ENCODE measurements at places on chromosomes 4 and X. TPM values are rescaled to one million over a fixed set of nuclear protein-coding genes. Genes with fewer than 3 reads are reported as not detected.
A peak's percentile ranks its signal among the peaks of the same experiment; 100 is the strongest.

- peak; percentile 78 for ATAC-seq
Observed at GRCh38 chr4:105274504-105274903, 127.8 kb downstream of the TET2 start.

- ATAC-seq = no peak
Observed at GRCh38 chr4:86967798-86968197, 33.0 kb downstream of the AFF1 start.

DNA sequence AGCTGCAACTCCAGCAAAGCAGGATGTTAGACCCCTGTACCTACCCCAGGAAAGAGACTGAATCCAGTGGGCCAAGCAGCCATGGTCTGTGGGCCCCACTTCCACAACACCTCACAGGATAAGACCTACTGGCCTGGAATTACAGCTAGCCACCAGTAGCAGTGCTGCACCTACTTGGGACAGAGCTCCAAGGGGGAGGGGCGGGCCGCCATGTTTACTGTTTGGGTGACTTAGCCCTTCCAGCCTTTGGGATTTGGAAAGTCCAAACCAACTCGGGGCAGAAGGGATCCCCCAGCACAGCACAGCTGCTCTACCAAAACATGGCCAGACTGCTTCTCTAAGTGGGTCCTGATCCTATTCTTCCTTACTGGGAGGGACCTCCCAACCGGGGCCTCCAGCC lies 9.1 kb upstream of the TMSB15B start:
- no peak for ATAC-seq

GRCh38 chr4:142347241-142347640 lies 498.9 kb downstream of the INPP4B start:
- ATAC-seq = no peak

DNA sequence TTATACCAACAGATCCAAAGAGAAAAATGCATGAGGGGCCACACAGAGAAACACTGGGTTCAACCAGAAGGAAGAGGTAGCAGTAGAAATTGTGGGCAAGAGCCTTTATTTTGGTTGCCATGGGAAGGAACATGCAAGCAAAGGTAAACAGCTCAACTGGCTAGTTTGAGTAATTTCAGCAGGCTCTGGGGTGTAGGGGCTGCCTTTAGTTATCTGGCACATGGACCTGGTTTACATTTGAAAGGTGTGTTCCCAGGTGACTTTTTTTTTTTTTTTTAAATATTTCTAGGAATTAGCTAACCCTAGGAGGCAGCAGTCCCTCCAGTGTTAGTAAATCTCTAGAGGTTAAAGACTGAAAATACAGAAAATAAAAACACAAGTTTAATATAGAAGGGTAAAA lies 481.9 kb downstream of the ACTRT1 start:
- ATAC-seq = no peak

GRCh38 chr4:110900213-110900769 lies 277.4 kb upstream of the PITX2 start:
- no peak for ATAC-seq

GRCh38 chr4:88792268-88792781 lies 94.7 kb upstream of the NAP1L5 start:
- ATAC-seq = peak; percentile 28

The NDST4 gene
- not detected for total RNA-seq

The SRPK3 gene
- total RNA-seq = 4.4 TPM

The CNGA1 gene
- total RNA-seq = 0.40 TPM

GRCh38 chr4:151226004-151226932 lies 50.7 kb upstream of the PRSS48 start:
- peak; percentile 54 for ATAC-seq

The TEC gene
- total RNA-seq = 6.5 TPM

GRCh38 chr4:153513596-153513995 lies 47.4 kb downstream of the TMEM131L start:
- ATAC-seq = peak; percentile 64

DNA sequence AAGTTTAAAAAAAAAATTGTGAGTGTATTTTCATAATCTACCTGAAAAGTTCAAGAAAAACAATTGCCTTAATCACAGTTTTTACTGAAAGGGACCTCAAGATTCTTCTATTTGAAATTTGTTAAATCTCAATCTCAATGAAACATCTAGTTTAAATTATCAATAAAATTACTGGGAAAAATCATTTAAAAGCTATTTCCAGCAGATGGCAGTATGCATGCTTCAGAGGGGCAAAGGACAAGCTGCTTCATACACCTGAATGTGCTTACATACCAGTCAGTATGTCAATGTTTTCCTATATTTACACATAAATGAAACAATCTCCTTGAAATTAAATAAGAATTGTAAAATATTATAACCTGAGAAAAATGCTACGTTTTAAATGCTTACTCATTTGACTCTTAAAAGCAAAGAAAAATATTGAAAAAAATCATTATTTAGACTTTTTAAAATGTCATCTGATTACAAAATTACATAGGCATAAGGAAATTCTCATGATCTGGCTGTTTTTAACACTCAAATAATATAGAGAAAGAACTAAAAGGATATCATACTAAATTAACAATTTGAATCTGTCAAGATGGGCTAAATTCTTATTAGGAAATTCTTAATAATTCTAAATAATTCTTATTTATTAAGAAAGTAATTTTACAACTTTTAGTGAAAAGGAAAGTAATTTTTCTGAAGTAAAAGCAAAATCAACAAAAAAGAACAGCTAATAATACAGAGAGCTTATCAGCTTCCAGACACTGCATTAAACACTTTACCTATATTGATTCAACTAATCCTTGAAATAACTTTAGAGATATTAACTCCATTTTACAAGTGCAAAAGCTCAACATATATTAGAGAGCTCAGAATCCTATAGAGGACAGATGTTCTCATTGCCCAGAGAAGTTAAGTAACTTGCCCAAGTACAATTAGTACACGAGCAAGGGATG lies 242.1 kb downstream of the ADAMTS3 start:
- no peak for ATAC-seq

GRCh38 chr4:41104155-41104554 lies 110.2 kb downstream of the APBB2 start:
- no peak for ATAC-seq

- no peak for ATAC-seq
Observed at GRCh38 chr4:145819853-145820181, 118.8 kb downstream of the ZNF827 start.

The UGT2B15 gene
- total RNA-seq = not detected

- ATAC-seq = no peak
Observed at GRCh38 chr4:38128478-38129459, 168.6 kb downstream of the PTTG2 start.

DNA sequence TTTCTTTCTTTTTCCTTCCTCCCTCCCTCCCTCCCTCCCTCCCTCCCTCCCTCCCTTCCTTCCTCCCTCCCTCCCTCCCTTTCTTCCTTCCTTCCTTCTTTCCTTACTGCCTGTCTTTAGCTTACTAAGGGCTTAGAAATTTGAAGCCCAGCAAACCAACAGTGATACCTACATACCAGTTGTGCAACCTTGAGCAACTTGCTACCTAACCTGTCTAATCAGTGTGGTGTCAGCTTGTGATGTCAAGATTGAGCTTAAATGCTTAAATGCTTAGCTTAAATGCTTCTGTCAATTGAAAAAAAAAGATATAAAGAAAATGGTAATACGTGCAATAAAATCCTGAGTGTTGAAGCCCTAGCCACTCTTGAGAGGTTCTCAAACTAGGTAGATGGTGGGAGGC lies 728.6 kb downstream of the TRIML1 start:
- no peak for ATAC-seq

DNA sequence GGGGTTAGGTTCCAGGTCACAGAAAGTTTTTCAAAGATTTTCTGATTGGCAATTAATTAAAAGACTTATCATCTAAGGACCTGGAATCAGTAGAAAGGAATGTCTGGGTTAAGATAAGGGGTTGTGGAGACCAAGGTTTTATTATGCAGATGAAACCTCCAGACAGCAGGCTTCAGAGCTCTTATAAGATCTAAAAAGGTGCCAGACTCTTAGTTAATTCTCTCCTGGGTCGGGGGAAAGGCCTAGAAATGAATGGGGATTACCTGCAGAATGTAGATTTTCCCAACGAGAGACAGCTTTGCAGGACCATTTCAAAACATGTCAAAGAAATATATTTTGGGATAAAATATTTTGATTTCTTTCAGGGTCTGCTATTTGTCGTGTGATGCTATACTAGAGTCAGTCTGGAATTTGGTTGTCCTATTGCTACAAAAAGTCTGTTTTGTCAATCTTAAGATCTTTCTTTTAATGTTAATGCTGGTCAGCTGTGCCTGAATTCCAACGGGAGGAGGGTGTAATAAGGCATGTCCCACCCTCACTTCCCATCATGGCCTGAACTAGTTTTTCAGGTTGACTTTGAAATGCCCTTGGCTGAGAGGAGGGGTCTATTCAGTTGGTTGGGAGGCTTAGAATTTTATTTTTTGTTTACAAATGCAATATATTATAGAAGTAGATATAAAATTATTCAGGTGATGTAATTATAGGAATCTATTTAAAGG lies 15.8 kb downstream of the EGF start:
- ATAC-seq = no peak

- ATAC-seq = no peak
Observed at GRCh38 chrX:137353404-137353803, 212.5 kb upstream of the ZIC3 start.

DNA sequence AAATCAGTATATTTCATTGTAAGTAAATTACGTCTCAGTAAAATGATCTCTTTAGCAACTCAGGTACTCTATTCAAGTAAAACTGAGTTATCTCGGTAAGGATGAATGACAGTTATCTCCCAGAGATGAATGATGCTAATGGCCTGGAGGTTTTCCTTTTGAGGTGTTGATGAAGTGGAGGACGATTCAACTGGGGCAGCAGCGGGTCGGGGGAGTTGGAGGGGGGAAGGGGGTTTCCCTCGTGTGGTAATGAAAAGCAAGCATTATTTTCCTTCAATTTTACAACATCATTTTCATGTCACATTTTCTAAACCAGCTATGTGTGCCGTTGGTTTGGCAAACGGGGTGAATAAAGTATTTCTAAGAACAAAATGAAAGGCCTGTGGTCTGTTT lies 92.4 kb upstream of the ATXN3L start:
- ATAC-seq = no peak

The FMR1NB gene
- total RNA-seq = not detected

GRCh38 chr4:26896636-26897035 lies 36.0 kb downstream of the STIM2 start:
- no peak for ATAC-seq

The SAGE1 gene
- total RNA-seq = not detected

The SASH3 gene
- 3.4 TPM for total RNA-seq

DNA sequence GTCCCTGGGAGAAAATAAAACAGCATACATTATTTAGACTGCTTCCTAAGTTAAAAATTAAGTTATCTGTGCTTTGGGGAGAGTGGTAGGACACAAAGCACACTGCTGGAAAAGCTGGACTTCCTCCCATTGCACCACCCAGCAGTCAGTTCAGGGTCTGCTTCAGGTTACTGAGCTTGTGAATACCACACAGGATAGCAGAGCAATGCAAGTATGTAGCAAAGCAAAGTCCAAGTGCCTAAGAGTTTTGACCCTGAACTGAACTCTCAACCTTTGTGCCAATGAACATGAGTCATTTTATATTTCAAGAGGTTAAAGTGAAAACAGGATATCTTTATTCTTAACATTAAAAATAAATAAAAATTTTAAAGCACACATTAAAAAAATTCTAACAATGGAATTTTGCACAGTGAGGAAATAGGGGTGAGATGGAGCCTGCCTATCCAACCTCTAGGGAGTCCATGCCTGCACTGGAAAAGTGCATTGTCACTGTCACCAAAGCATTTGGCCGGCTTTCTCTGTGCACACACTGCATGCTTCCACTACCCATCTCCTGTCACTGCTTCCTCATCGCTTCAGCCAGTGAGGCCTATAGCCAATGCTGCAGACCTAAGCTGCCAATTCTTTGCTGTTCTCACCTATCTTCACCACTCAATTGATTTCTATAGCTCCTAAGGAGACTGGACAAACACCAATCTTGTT lies 50.9 kb downstream of the ABCG2 start:
- ATAC-seq = peak; percentile 60

DNA sequence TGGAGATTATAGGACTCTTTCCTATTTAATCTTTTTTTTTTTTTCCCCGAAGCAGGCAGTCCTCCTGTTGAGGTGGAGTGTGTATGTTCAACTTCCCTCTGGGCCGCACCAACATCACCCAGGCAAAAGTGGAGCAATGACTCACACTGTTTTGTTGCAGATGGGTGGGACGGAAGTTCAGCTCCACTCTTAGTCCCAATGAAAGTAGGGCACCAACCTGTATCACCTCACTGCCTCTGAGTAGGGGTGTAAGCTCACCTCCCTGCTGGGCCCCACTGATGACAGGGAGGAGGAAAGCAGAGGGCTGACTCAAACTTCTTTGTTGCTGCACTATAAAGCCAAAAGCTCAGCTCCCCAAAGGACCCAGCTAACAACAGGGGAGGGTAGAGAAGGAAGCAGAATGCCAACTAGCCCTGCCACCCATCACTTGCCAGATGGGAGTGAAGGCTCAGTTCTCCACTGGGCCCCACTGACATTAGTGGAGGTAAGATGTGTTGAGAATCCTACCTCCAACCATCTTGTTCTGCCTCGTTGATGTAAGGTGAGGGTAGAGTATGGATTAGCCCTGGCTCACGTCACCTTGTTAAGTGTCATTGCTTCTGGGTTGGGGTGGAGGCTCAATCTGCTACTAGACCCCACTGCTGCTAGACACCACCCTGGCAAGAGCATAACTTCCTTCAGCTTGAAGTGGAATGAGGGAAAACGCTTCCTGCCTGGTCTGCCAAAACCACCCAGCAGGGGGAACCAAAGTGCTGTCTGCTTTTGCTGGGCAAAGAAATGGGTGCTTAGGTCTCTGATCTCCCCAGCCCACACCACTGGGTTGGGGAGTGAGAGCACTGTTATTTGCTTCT lies 14.1 kb downstream of the RPS6KA3 start:
- peak; percentile 25 for ATAC-seq

The S100P gene
- not detected for total RNA-seq

DNA sequence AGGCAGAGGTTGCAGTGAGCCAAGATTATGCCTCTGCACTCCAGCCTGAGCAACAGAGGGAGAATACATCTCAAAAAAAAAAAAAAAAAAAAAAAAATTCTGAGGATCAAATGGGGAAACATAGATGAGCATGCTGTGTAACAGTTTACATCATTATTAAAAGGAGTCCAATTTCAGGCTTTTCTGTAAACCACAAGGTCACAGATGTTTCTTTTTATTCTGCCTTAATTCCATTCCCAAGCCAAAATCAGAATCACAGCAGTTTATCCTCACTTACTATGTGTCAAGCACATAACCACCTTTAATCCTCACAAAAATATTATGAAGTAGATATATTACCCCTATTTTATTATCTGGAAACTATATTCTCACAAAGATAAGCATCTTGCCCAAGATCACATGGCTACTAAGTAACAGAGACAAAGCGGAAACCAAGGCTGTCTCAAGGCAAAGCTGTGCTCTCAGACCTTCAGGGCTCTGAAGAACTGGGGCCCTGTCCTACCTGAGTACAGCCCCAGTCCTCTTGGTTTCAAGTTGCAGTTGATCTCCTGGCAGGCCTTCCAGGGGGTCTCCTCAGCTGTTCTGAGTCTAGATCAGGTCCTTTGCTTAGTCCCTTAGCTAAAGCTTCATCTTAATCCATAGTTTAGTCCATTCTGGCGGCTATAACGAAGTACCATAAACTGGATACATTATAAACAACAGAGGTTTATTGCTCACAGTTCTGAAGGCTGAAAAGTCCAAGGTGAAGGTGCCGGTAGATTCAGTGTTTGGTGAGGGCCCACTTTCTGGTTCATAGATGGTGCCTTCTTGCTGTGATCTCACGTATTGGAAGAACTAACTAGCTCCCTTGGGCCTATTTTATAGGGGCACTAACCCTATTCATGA lies 141.3 kb downstream of the PALLD start:
- peak; percentile 52 for ATAC-seq

The CLGN gene
- 2.9 TPM for total RNA-seq

The NCAPG gene
- total RNA-seq = 3.0 TPM

- no peak for ATAC-seq
Observed at GRCh38 chr4:56657818-56658217, 23.3 kb downstream of the HOPX start.

Data from gastroesophageal sphincter (tissue), 4 donors.